NCI-H1417 treated with DMSO at 0.1 percent for 48 hours (cell line): ENCODE measurements at places on chromosomes 13 and 19.

- no peak for DNase-seq
These were observed 24.1 kb downstream of the ADGRL1 start for GRCh38 chr19:14181906-14182305.

- DNase-seq, result no peak
These were observed 7.3 kb upstream of the RASAL3 start for GRCh38 chr19:15471639-15472101.

- no peak for DNase-seq
These were observed 18.4 kb upstream of the KPNA3 start for GRCh38 chr13:49810567-49811526.

DNA sequence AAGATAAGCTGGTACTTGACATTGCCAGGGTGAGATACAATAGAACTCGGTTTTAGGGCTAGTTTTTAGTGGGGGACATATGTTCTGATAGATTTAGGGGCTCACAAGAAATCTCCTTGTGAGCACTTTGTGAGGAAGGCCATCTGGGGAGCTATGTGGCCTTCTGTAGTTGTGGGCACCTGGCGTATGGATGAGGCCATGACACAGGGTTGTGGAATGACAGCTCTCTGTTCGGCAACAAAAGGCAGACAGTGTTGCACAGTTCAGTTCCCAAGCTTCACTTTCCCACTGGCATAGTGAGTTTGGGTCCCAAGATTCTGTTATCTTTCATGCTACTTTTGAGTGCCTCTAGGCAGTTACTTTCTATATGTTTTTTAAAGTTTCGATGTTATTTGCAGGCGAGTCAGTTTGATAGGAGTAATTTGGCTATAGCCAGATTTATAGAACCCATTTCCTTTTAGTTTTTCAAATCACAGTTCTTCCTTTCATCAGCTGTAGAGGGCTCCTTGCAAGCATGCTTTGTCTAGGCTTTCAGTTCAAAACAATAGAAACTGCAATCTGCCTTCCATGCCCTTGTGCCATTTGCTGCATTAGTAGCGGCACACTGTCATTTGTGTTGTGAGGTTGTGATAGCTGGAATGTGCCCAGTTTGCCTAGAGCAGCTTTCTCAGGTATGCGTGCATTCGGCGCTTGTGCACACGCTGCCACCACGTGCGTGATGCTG is 70.6 kb upstream of the TEX29 start:
- DNase-seq, result no peak

- no peak for DNase-seq
These were observed 26.6 kb downstream of the SLAIN1 start for GRCh38 chr13:77724092-77724491.

DNA sequence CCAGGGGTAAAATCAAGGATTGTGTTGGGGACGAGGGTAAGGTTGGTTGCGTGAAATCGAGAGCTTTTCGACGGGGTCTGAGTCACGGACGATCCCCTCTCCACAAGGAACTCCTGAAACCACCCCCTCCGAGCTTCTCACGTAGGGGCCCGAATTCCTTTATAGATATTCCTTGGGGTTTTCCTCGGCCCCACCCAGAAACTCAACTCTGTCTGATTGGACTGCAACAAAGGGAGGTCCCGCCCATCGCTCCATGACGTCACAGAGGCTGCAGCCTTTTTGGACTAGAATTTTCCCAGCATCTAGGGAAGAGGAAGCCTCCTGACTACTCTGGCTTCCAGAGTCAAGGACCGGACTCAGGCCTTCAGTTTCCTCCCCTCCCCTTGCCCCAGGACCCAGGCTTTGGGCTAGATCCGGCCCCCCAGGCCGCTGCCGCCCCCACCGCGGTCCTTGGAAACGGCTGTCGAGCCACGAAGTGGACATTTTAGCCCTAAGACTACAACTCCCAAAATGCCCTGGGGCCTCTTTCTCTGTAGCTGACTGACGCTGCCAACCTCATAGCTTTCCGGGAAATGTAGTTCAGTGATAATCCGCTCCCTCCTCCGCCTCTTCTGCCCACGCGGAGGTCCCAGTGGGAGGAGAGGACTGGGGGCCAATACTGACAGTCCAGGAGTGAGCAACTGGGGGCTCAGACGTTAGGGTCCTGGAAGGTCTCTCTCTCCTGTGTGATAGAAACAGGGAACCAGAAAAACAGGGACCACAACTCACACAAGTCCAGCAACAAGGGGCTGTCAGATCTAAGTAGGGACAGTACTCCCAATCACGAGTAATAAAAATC is at the start of gene IZUMO1:
TSS of gene IZUMO1 (minus strand) at position 172 of the 838 bp plus-strand sequence. CDS start 1,050 bp downstream, outside the sequence.
- no peak for DNase-seq

GRCh38 chr13:43684963-43685725 is 101.6 kb downstream of the ENOX1 start:
- no peak for DNase-seq

- DNase-seq, result no peak
These were observed 13.5 kb downstream of the PLPP2 start for GRCh38 chr19:277581-278165.

DNA sequence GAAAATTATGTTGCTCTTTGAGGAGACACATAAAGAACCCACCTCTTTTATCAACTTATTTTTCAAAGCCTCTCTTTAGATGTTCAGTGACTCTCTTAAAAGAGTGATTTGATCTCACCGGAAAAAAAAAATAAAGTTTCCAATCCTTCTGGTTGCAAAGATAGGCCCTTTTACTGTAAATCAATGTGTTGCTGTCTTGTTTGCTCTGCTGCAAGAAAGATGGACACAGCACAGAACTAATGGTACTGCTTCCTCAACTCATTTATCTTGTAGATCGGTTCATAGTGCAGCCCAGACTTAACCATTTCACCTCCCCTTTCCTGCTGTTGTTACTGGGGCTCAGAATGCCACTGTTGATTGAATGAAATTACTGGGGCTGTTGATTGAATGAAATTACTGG is 388.9 kb upstream of the KLF12 start:
- no peak for DNase-seq

DNA sequence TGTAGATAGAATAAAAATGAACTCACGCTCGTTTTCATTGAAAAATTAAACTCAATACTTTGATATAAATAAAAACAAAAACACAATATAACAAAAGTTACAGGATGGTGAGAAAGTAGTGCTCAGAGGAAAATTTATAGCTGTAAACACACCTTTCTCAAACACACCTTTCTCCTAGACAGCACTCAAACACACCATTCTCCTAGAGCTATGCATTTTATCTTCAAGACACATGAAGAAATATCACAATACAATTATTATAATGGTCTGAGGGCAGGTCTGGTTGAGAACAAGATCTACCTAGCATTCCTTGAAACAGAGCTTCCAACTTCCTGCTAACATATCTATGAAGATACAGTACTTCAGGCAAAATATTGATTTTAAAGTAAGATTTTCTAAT is 183.4 kb upstream of the NBEA start:
- no peak for DNase-seq

DNA sequence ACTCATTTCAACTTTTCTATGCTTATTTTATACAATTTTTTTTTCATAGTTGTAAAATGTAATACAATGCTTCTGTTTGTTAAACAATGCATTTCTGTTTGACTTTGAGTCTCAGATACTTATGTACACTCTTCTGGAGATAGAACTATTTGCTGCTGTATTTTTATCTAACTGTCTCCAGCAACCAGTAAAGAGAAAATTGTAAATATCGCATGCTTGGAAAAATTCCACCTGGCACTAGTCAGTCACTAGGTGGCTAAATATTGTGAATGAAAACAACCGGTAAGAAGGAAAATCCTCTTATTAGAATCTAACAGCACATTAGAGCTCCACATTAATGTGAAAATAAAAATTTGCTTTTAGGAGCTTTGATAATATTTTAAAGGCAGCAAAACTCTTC is 876.5 kb downstream of the PCDH9 start:
- no peak for DNase-seq

- no peak for DNase-seq
These were observed 49.3 kb downstream of the LIG4 start for GRCh38 chr13:108166078-108166477.

DNA sequence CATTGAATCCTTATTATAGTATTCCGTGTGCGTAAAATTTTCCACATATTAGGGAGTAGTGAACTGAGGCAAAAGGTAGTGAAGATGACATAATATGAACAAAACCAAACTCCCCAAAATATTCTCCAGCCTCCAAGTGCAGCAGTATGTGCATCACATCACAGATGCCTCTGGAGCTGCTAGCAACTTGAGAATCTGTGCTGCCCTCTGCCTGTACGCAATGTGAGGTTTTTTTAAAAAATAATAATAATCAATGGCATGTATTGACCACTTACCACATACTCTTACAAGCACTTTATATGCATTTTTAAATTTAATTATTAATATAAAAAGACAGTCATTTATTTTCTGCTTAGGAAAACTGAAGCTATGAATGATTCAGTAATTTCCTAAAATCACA is 583.0 kb upstream of the SPRY2 start:
- peak; percentile 6 for DNase-seq

- DNase-seq, result no peak
These were observed 780 bp upstream of the GTF2F2 start for GRCh38 chr13:45119469-45119990.

- DNase-seq, result no peak
These were observed 5.5 kb downstream of the SLC15A1 start for GRCh38 chr13:98746968-98747367.

DNA sequence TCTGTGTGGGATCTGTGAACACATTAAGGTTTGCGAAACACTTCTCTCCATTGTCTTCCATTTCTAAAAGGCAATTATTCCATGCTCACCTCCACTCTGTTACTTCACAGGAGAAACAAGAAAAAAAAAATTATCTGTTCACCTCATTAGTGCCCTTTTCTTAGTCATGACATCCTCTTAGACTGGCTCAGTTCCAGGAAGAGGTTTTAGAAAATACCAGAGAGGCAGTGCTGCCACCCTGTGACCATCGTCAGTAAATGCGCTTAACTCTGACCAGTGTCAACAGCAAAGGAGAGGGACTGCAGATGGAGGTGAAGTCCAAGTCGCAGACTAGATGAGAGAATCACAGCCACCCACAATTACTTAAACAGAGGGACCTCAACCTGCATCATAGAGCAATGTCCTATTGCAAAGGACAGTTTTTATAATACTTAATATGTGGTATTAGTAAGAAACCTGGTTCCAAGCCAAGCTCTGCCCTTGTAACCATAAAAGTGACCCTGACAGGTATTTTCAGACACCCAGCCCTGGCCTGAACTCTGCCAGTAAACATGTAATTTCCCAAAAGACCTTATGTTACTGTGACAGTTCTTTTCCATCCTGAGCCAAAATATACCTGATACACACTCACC is 19.4 kb downstream of the CEACAM21 start:
- peak; percentile 12 for DNase-seq

GRCh38 chr13:42821437-42821836 is 40.1 kb downstream of the FAM216B start:
- no peak for DNase-seq

DNA sequence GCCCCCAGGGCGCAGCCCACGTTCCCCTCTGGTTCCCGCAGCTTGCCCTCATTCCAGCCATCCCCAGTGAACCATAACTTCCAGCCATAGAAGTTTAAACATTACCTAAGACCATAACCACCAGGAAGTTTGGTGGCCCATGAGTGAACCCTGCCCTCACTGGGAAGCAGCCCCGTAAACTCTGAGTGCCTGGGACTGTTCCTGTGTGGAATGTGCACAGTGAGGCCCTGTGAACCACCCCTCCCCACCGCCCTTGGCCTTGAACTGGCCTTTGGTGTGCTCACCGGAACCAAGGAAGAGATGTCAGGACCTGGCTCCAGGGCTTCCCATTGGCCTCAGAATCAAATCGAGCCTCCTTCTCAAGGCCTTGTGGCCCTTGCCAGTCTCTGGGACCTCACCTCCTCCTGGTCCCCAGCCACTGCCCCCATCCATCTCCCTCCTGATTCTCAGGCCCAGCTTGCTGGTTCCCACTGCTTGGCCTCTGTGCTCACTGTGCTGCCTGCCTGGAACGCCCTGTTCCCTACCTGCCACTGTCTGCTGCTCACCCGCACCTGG is 46.5 kb downstream of the DNM2 start:
- no peak for DNase-seq

GRCh38 chr19:35110974-35111373 is 4.6 kb upstream of the FXYD3 start:
- DNase-seq, result no peak

DNA sequence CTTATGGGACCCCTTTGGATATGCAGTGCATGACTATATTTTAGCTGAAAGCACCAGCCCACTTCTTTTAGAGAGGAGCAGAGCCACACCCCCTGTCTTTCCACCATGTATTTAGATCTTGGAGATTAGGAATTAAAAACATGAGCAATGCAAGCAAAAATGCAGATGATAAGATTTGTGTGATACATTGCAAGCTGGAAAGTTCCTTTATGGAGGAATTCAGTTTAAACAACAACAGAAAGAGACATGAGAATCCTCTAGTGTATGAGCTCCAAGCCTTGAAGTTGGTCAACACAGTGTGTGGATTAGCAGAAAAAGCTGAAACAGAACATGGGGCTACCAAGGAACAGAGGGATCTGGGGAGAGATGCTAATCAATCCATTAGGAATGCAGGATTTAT is 529.8 kb upstream of the NBEA start:
- DNase-seq, result no peak

- DNase-seq, result no peak
These were observed 186.2 kb downstream of the FOXO1 start for GRCh38 chr13:40480012-40480914.

GRCh38 chr13:41111454-41111853 is 21.1 kb downstream of the KBTBD6 start:
- no peak for DNase-seq

DNA sequence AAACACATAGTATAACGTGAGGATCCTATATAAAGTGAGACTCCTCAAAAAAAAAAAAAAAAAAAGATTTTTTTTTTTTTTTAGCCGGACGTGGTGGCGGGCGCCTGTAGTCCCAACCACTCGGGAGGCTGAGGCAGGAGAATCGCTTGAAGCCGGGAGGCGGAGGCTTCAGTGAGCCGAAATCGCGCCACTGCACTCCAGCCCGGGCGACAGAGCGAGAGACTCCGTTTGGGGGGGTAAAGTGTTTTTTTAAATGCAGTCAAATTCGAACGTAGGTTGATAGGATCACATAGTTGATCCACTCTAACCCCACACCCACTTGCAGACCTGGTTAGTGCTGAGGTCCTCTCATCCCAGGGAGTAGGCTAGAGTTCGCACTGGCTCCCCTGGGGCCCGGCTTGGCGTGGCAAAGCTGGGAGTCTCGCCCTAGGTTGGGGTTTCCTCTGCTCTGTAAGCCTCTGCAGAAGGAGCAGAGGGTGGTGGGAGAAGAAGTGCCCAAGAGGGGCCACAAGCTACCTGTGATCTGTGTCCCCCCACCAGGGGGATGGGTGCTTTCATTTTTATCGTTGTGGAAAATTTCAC is 6.5 kb downstream of the RNF225 start:
- DNase-seq, result no peak
